Stimulated activated CD8-positive, alpha-beta memory T cell treated with anti-CD3 and anti-CD28 coated beads, Interleukin-2, amount 100 ng/mL, for 48 hours (primary cell): ENCODE measurements at places on chromosomes 5 and 9.

DNA sequence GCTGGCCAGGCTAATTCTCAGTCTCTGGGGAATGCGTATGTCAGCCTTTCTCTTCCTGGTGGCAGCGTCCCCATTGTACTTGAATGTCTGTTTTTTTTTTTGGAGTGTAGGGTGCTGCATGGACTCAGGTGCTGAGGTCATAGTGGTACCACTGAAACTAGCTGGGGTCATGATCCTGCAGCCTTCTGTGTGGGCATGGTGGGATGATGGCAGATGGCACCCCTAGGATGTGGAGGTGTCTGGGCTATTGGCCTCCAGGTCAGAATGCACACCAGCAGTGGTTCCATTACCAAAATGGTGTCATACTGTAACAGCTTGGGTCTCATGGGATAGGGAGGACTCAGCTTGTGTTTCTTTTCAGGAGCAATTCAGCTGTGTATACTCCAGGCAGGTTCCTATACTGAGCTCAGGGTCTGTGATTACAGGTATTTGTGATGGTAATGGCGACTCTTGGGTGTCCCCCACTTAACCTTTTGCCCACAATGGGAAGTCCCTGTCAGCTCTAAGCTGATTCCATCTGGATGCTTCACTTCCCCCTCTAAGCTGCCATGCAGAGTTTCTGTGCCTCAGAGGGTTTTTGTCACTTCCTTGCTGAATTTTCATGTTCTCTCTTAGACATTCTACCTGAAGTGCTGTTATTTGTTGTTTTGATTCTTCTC lies 17.9 kb downstream of the HSD17B4 start:
- no peak for DNase-seq

GRCh38 chr9:100499460-100499859 lies 26.5 kb downstream of the TMEFF1 start:
- no peak for DNase-seq

DNA sequence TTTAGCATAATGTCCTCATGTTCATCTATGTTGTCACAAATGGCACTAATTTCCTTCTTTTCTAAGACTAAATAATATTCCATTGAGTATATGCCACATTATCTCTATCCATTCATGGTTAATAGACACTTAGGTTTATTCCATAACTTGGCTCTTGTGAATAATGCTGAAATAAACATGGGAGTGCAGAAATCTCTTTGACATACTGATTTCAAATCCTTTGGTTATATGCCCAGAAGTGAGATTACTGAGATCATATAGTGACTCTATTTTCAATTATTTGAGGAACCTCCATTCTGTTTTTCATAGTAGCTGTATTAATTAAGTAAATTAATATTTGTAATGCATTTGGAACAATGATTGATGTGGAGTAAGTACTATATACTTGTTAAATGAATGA lies 13.0 kb downstream of the SMIM3 start:
- DNase-seq, result no peak

GRCh38 chr5:38465702-38466423 lies 90.6 kb downstream of the LIFR start:
- no peak for DNase-seq

- no peak for DNase-seq
Measured at GRCh38 chr5:93741136-93741811, at the start of gene POU5F2. Gene POU5F2, minus strand, starts transcription at chr5:93741600. Its CDS starts 37 bp downstream, at chr5:93741563.

DNA sequence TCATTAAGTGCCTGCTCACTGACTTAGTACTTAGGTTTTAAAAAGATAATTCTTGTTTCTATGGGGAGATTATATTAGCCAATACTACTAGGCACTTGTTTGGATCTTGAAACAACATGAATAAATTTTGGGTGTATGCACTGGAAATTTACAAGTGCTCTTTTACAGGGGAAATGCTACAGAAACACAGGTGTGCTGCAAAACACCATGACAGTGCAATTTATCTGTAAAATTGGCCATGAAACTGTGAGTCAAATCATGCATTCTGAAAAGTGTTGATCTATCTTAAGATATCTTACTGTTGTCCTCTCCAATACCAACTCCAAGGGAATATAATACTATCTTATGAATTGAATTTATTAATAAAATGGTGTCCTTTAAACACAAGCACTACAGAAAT lies 12.1 kb upstream of the PCDHB1 start:
- DNase-seq, result no peak

DNA sequence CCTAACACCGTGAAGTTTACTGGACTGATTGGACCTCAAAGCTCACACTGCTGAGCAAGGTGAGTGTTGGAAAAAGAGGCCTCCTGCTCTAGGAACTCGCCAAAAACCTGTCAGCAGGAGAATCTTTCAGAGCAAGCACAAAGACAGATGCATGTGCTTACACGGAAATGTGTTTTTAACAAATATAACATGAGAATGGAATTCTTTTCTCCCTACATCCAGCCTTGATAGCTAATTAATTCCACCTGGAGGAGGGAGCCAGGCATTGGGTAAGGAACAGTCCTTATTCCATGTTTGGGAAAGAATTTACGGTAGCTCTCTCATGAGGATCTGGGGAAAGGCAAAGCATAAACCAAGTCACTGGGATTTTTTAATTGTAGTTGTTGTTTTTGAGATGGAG lies 98.8 kb downstream of the KLF4 start:
- no peak for DNase-seq

DNA sequence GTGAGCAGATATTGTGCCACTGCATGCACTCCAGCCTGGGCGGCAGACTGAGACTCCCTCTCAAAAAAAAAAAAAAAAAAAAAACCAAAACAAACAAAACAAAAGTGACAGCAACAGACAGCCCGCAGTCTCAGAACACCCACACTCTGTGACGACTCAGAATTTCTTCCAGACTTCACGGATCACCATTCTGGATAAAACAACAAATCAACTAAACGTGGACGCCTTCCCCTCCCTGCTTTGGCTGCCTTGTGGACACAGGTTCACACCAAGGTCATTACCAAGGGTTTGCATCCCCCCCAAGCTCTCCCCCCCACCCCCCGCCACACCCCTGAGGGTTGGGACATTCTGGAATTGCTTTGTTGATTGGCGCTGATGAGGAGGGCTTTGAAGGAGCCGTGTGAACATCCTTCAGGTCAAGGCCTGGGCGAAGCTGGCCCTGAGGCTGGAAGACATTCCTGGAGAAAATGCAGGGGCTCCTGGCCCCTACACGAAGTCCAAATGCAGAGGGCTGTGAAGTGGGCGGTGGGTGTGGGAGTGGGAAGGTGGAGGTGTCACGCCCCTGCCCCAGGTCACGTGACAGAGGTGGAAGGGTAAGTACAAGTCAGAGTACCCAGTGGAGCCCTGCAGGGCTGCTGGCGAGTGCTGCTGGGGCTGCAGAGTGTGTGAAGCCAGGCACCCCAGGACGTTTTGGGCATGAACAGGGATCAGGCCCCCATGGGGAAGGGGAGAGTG lies 10.1 kb downstream of the LCN10 start:
- no peak for DNase-seq

- no peak for DNase-seq
Measured at GRCh38 chr9:94757158-94757557, 30.7 kb downstream of the AOPEP start.

DNA sequence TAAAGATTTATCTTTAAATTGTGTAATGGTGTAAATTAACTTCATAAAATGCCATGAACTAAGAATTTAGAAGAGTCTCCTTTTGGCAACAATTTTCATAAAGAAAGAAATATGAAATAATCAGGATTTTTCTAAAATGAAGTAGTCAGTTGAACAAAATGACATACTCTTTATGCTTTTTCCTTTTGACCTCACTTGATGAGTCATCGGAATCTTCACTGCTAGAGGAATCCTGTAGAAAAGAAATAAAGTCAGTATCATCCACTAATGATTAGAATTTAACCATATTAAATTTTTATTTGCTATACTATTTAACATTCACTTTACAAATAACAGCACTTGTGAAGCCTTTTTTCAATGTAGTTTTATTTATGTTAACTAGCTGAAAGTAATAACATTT lies 26.1 kb downstream of the CHD1 start:
- DNase-seq, result no peak

GRCh38 chr5:157166214-157167213 lies at the start of gene GARIN3:
Gene GARIN3, minus strand, starts transcription at chr5:157166264. Its CDS starts 96 bp downstream, at chr5:157166168.
- DNase-seq, result no peak

- no peak for DNase-seq
Measured at GRCh38 chr9:35748242-35748857, 678 bp downstream of the GBA2 start.

DNA sequence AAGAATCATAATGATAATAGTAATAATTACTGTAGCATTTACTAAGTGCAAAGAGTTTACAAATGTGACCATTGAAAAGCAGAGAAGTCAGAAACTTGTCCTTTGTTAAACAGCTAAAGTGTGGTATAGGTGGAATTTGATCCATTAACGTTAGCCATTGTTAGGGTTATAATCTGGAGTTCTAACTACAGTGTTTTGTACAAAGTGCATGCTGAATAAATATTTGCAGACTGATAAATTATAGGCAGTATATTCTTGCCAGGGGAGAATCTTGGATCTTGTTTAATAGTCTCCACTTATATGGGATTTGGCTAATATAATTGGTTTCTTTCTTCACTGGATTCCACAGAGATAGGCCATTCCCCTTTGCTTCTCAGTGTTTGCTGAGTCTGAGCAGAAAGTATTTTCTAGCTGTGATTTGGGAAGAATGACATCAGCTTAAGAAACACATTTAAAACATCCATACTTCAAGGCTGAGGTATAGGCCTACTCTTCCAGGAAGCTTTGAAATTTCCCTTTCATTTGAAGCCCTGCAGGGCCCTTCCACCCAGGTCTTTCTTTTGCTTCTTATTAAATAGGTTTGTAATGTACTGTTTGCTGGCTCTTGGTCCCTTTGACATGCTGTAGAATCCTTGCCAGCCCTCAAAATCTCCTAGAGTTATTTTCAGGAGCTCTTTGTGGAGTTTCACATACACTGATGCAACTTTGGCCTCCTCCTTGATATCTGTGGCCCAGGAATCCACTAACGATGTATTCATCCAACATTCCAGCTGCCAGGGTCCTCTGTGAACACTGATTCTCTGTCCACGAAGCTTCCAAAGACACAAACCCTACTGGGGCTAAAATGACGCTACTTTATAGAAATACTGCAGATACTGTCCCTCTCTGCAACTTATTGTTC lies 51.4 kb downstream of the ATP10B start:
- no peak for DNase-seq

- DNase-seq, result no peak
Measured at GRCh38 chr5:142242272-142242671, 82.5 kb downstream of the SPRY4 start.

DNA sequence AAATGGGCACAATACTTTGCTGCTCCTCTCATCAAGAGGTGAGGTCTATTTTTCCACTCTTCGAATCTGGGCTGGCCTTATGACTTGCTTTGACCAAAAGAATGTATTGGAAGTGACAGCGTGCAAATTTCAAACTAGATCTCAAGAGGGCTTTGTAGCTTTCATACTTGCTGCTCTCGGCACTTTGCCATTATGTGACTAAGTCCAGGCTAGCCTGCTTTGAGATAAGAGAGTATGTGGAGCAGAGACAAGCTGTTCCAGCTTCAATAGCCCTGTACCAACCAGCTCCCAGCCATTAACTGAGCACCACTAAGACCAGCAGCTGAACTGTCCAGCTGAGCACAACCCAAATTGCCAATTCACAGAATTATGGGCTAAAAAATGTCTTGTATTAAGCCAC lies 124.6 kb downstream of the ACER2 start:
- no peak for DNase-seq

- no peak for DNase-seq
Measured at GRCh38 chr9:76717613-76718012, 46.6 kb upstream of the PCA3 start.

DNA sequence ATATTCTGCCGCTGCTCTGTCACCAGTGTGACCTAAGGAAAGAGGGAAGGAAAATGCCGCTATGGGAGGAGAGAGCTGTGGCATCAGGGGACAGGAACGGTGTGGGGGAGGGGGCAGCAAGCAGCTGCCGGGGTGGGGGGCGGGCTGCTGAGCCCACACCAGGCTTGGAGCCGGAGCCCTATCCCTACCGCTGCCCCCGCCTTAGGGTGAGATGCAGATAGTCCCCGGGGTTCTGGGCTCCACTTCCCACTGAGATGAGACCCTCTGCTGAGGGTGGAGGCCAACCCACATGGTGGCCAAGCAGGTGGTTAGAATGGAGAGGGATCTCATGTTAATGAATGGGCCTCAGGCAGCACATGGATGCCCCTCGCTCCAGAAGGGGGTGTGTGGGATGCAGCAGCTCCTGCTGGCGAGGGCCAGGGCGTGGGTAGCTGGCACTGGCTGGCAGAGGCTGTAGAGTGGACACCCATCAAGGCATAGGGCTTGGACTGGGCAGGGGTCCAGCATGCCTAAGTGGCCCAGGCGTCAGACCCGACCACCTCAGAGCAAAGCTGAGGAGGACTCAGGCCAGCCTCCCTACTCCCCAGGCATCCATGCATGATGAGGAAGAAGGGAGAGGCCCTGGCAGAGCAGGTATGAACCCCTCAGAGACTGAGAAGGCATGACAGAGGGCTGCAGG lies 131.5 kb downstream of the ZNF354C start:
- DNase-seq, result no peak

GRCh38 chr5:56024810-56025150 lies 30.0 kb upstream of the IL6ST start:
- no peak for DNase-seq

DNA sequence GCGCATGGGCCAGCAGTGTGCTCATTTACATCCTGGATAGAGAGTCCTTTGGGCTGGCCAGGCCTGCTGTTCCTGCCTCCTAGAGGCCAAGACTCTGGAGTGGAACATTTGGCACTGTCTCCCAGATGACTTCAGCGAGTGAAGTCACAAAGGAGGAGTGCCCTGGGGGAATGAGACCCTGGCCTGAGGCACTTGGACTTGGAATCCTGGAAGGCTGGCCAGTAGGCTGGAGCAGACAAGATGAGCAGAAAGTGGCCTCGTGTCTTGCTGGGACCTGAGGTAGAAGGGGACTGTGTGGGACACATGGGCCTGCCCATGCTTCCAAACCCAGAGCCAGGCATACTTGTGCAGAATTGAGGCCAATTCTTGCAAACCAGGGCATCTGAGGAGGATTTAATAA lies at the start of gene TSSK1B:
TSS of gene TSSK1B (minus strand) at position 101 of the 400 bp plus-strand sequence. CDS start 150 bp downstream, outside the sequence.
- no peak for DNase-seq

GRCh38 chr5:18745988-18746615 lies 1111.8 kb downstream of the TAF11L14 start:
- no peak for DNase-seq

- DNase-seq, result no peak
Measured at GRCh38 chr5:68739752-68740151, 354.1 kb upstream of the SLC30A5 start.
